ENCODE measurements at places on chromosomes 5 and 9.

DNA sequence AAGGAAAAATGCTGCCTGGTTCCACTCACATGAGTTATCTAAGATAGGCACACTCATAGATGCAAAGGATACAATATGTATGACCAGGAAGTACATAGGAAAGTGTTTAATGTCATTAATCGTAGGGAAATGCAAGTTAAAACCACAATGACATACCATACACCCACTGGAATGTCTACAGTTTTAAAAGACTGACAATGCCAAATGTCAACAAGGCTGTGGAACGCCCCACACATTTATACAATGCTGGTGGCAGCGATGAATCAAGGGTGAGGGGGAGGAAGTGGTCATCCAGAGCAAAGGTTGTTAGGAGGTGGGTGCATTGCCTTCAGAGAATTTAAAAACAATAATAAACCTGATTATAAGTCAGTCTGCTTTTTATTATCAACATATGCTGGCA, 437.8 kb downstream of the ARHGEF28 start:
- no peak for DNase-seq

GRCh38 chr5:158873104-158873503, 226.6 kb downstream of the EBF1 start:
- no peak for DNase-seq

DNA sequence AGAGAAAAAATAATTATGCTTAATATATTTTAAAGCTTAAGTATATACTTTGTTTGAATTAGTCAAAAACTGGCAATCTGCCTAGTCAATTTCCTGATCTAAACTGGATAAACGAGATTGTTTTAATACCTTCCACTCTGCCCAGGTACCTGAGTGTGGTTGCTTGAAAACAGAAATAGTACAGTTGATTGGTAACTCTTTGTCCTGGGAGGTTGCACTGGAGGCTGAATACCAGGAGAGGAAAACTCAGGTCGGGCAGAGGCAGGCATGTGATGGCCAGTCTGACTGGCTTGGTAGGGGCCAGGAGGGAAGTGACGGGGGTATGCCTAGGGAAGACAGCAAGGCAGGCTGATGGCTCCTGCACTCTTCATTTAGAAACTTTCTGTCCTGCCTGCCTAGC, 80.2 kb downstream of the PIK3R1 start:
- DNase-seq, result no peak

GRCh38 chr9:28024676-28025075, 451.4 kb upstream of the C9orf72 start:
- no peak for DNase-seq

GRCh38 chr9:109498195-109499092, at the start of gene PTPN3:
Gene PTPN3 (minus strand): TSS chr9:109498307. CDS start chr9:109463434, 34,873 bp downstream.
- DNase-seq, result no peak

DNA sequence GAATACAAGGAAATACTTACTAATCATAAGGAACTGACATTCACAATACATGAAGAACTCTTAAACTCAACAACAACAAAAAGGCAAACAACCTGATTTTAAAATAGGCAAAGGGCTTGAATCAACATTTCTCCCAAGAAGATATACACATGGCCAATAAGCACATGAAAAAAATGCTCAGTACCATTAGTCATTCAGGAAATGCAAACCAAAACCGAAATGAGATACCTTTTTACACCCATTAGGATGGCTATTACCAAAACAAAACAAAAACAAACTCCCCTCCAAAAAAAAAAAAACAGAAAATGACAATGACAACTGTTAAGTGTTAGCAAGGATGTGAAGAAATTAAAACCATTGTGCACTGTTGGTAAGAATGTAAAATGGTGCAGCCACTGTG, 104.1 kb upstream of the ZNF462 start:
- DNase-seq, result no peak

- DNase-seq, result no peak
Observed at GRCh38 chr5:134997015-134997414, 29.3 kb downstream of the CATSPER3 start.

GRCh38 chr5:3509290-3509689, 86.3 kb upstream of the IRX1 start:
- DNase-seq, result no peak

DNA sequence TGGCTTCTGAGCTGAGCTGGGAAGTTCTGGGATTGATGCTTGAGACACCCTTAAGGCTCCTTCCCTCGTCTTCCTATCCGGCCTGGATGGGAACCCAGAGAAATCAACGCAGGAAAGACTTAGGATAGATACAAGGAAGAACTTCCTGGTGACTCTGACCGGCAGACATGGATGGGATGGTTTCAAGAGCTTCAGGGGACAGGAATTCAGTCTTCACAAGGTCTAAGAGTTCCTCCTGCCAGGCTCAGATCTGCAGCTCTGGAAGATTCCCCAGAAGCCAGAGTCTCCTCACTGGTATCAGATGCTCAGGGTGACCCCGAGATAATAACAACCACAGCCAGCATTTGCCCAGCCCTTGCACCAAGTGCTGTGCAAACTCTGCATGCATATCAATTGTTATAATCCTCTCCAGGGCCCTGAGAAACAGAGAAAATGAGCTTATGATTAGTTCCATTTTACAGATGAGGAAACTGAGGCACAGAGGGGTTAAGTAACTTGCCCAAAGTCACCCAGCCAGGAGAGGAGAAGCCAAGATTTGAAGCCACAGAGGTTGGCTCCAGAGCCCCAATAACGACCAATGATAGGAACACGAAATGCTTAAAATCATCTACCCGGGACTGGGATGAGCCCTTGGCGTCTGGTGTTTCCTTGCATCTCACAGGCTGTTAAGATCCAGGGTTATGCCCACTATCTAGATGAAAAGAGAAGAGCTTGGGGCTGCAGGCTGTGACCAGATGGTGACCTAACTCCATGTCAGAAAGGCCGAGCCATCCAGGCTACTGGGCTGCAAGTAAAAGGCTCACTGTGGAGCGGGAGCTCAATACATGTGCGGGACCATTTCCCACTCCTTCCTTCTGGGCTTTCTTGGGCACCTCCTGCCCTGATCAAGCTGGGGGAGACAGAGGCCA, 119.8 kb downstream of the C9orf50 start:
- no peak for DNase-seq

- no peak for DNase-seq
Observed at GRCh38 chr9:26334706-26335105, 557.9 kb downstream of the CAAP1 start.
